ENCODE measurements at places on chromosomes 5 and 9.

GRCh38 chr5:64854855-64855254 lies 86.1 kb downstream of the CWC27 start:
- no peak for DNase-seq

DNA sequence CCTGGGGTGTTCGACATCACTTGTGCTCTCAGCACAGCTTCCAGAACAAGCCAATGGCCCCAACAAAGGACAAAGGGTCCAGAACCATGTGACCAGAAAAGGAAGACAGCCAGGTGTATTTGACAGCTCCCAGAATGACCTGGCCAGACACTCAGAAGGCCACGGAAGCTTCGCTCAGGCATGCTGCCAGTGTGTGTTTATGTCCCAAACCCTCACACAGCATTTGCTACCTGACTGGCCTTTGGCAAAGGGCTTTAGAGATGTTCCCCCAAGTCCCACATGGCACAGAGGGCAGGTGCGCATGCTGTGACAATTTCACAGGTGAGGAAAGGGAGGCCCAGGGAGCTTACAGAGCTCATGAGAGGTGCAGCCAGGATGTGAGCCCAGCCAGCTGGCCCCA lies 39.5 kb downstream of the MED10 start:
- no peak for DNase-seq

DNA sequence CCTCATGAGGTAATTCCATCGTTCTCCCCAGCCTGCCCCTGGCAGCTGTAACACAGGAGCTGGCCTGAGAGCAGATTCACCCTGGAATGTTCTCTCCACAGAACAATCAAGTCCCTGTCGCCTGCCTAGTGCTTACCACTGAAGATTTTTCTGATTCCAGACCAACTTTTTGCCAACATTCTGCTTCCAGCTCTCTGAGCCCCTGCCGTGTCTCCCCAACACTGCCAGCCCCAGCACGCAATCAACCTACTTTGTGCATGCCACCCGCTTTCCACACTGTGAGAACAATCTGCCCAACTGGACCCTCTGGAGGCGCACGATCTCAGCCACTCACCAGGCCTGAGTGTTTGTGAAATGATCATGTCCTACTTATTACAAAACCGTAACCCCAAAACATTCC lies 62.6 kb downstream of the PSMB7 start:
- no peak for DNase-seq

GRCh38 chr9:71144495-71144894 lies 23.1 kb upstream of the TRPM3 start:
- DNase-seq: no peak

- no peak for DNase-seq
Observed at GRCh38 chr5:94540856-94541494, 77.4 kb downstream of the KIAA0825 start.

All from nephron progenitor cell (in vitro differentiated cells).